Natural killer cell treated with Interleukin-12 subunit alpha and Interleukin-12 subunit beta and Interleukin-15 and Interleukin-18, amount 100 ng/mL, for 72 hours (primary cell): ENCODE measurements at places on chromosomes 2 and 18. TPM values are rescaled to one million over a fixed set of nuclear protein-coding genes. Genes with fewer than 3 reads are reported as not detected.
A peak's percentile ranks its signal among the peaks of the same experiment; 100 is the strongest.

DNA sequence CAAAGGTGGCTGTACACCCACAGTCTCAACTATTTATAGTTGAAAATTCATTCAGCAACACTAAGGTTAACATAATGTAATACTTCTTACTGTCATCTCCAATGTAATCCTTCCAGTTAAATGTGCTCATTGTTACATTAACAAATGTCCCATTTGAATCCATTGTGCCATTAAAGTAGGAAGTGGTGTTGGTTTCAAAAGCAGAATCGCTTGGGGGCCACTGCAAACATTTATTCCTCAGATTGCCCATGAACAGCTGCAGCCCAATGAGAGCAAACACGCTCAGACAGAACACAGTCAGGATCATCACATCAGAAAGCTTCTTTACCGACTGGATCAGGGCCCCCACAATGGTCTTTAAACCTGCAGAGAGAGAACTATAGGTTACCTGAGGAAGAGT lies 41.4 kb downstream of the SCN3A start:
- DNase-seq: no peak

- no peak for DNase-seq
Measured at GRCh38 chr2:76159042-76159648, 448.4 kb upstream of the GCFC2 start.

GRCh38 chr2:177767768-177768167 lies 304.8 kb downstream of the PDE11A start:
- no peak for DNase-seq

DNA sequence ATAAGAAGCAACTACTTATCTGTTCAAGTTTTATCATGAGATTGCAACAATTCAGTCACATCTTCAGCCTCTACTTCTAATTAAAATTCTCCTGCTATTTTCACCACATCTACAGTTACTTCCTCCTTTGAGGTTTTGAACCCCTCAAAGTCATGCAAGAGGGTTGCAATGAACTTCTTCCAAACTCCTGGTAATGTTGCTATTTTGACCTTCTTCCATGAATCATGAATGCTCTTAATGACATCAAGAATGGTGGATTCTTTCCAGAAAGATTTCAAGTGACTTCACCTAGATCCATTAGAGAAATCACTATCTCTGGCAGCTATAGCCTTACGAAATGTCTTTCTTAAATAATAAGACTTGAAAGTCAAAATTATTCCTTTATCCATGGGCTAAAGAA lies 1052.8 kb upstream of the NRXN1 start:
- DNase-seq: no peak

TBR1 gene
- total RNA-seq: 0.05 TPM

DNA sequence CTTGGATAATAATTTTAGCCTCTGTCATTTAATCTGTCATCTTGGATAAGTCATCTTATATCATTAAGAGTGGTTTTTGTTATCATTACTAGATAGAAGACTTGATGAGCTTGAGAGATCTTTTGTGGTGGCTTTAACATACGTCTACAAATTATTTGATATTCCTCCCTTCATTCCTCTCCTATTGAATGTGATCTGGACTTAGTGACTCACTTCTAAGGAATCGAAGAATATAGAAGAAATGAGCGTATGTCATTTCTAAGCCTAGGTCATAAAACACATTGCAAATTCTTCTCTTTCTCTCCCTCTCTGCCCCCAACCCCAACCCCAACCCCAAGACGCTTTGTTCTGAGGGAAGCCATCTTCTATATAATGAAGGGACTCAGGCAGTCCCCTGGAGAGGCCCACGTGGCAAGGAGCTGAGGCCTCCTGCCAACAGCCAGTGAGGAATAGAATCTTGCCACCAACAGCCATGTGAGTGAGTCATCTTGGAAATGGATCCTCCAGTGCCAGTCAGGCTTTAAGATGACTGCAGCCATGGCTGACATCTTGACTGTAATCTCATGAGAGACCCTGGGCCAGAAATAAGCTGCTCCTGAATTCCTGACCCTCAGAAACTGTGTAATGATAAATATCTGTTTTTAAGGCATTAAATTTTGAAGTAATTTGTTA lies 221.6 kb upstream of the SP5 start:
- no peak for DNase-seq

DNA sequence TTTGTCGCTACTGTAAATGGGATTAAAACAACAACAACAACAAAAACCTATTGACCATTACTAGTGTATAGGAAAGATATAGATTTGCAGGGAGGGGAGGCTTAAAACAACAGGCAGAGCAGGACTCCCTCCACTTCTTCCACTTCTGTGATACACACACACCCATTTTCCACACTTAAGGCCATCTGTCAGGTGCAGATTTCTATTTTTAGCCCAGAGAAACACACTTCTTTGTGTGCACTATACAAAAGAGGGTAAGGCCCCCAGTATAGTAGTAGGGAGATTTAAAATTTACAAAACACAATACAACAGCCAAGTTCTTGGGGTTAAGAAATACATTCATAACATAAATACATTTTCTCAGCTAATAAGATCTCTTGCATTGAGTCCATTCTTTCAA lies 22.4 kb downstream of the PTPN2 start:
- no peak for DNase-seq

GRCh38 chr2:217853301-217853881 lies 149.4 kb downstream of the TNS1 start:
- DNase-seq: no peak

GALNT14 gene
- 1.3 TPM for total RNA-seq

GRCh38 chr18:74334242-74334893 lies 18.7 kb downstream of the C18orf63 start:
- no peak for DNase-seq

DNA sequence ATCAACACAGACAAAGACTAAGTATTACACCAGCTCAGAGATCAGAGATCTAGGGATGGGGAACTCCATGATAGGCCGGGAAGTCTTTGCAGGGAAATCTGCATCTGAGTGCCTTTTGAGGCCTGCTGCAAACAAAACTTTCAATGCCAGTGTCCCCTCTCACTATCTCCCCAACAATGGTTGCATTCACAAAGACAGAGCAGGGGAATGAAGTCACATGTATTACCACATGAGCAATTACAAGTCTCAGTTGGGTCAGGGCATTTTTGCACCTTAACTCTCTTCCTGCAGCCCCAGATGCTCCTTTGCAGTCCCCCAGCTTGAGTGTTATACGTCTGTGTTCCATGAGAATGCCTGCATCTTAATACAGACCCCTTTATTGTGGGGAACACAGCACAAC lies 1.8 kb upstream of the RNF144A start:
- no peak for DNase-seq

DNA sequence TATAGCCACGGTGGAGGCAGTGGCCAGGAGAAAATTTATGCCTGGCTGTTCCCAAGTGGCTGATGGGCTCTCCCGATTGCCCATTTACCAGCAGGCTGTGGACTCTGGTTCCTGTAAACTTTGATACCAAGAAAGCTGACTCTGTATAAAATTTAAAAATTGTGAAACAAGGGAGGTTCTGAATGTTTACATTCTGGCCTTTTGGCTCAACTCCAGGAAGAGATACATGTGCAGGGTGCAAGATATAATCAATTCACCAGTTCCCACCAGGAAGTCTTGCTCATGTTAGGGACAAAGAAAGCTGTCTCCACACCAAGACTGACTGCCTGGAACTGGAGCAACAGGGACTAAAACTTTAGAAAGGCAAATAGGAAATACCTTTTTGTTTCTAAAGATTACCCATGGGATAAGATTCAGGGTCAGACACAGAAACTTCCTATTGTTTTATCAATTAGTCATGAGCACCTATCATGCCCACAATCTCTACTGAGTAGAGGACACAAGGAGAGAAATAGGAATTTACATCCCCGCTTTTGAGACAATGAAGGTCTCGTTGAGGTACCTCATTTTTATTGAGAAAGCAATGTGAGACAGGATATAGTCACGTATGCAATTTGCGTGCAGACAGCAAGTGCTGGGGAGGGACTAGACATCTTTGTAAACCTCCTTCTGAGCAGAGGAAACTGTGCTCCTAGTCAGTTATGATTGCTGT lies 123.5 kb downstream of the LIPG start:
- DNase-seq: no peak

CSRNP3 gene
- not detected for total RNA-seq

IL1A gene
- total RNA-seq: 0.25 TPM

- no peak for DNase-seq
Measured at GRCh38 chr2:78263571-78263970, 741.4 kb upstream of the LRRTM4 start.

GRCh38 chr2:152223977-152224376 lies 48.4 kb upstream of the STAM2 start:
- DNase-seq: no peak

TCF7L1 gene
- not detected for total RNA-seq

ACMSD gene
- not detected for total RNA-seq

DNA sequence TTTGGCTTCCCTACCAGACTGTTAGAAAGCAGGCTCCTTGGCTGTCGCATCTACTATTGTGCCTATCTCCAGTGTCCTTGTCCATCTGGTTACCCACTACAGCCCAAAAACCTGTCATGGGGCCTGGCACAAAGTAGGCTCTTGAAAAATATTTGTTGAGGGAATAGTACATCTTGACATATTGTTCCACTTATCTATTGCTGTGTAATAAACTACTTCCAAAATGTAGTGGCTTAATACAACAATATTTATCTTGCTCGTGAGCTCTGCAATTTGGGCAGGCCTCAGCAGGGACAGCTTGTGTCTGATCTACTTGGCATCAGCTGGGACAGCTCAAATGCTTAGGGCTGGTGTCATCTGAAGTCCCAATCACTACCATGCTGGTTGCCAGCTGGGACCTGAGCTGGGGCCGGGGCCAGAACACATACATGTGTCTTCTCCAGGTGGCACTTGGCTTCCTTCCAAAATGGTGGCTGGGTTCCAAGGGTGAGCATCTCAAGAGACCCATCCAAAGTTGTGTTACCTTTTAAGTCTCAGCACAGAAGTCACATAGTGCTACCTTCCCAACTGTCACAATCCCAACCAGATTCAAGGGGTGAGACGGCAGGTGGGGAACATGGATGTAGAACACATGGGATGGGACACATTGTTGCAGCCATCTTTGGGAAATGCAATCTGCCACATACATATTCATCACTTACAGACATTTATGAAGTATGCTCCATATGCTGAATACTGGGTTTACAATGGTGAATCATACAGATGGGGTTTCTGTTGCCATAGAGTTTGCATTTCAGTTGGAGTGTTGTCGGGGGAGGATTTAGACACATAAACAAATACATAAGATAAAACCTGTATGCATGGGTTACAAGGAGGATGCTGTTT lies 134.2 kb downstream of the FOXI3 start:
- no peak for DNase-seq

GRCh38 chr2:160752475-160753330 lies 259.1 kb upstream of the RBMS1 start:
- no peak for DNase-seq

PLCD4 gene
- total RNA-seq: not detected

- no peak for DNase-seq
Measured at GRCh38 chr2:142879151-142879550, 1.7 kb downstream of the KYNU start.

- DNase-seq: no peak
Measured at GRCh38 chr2:204914708-204915107, 369.4 kb downstream of the PARD3B start.

DNA sequence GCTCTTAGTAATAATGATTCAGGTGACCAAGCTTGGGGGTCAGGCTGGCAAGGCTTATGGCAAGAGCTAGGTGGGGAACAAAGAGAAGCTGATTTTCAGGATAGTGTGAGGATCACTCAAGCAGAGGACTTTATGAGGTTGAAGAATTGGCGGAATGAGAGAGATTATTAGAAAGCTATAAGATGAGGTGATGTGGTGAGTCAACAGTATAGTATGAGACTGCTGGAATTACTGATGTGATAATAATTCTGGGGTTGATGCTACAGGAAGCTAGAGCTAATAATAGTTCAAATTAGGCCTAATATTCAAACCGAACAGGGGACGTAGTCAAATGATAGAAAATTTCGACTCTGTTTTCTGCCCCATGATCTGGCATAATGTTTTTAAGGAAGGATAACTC lies 2115.3 kb upstream of the PIK3C3 start:
- DNase-seq: no peak

DNA sequence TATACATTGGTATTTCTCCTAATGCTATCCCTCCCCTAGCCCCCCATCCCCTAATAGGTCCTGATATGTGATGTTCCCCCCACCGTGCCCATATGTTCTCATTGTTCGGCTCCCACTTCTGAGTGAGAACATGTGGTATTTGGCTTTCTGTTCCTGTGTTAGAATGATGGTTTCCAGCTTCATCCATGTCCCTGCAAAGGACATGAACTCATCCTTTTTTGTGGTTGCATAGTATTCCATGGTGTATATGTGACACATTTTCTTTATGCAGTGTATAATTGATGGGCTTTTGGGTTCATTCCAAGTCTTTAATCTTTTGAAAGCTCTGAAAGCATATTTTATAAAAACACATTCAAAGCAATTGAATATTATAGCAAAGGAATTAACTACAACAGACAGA lies 1169.4 kb upstream of the ZEB2 start:
- DNase-seq: no peak

GRCh38 chr2:178478439-178479274 lies at the start of gene FKBP7:
FKBP7 (minus strand) TSS chr2:178478600; CDS start chr2:178478499, 101 bp downstream.
- DNase-seq: peak; percentile 84

DNA sequence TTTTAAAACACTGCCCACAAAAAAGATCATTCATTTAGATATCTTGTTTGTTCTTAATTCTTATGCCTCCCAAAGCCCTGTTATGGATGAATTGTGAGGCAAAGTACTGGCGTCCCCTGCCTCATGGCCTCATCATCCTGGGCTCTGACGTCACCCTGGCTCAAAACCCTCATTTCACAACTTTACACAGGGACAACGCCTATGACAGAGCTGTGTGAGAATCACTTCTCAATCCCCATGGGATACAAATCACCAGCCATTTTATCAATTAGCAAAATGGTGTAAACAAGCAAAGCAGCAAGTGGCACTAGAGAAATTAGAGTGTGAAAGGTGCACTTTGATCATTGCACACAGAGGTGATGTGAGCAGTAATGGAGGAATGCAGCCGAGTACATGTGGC lies 16.6 kb downstream of the FHOD3 start:
- DNase-seq: no peak

STEAP3 gene
- 2.3 TPM for total RNA-seq

DNA sequence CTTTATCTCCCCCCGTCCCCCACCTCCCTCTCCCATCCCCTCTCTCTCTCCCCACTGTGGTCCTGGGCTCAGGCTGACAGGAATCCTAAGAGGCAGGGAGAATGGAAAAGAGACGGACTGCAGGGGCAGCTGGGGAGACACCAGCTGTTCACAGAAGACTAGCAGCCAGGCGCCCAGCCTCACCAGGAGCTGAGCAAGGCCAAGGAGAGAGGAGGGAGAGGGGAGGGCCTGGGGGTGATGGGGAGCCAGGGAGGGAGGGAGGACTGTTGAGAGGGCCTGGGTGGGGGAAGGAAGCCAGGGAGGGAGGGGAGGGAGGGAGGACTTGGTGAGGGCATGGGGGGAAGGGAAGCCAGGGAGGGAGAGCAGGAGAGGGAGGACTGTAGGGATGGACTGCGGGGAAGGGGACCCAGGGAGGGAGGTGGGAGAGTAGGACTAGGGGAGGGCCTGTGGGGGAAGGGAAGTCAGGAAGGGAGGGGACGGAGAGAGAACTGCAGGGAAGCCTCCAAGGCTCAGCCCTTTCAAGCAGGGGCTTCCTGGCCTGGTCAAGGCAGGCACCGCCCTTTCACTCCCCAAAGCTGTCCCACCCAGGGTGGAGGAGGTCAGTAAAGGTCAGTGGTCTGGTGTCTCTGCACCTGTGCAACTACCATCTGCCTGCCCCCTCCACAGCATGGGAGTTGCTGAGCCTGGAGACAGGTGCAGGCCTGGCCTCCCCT lies 517.7 kb upstream of the MYT1L start:
- no peak for DNase-seq

GRCh38 chr2:97911206-97911921 lies 84.4 kb downstream of the TMEM131 start:
- no peak for DNase-seq

GPD2 gene
- 34.1 TPM for total RNA-seq

KYNU gene
- total RNA-seq: not detected
